IMR-90 (cell line): ENCODE measurements at places on chromosomes 5 and 9. TPM values are rescaled to one million over a fixed set of nuclear protein-coding genes. Genes with fewer than 3 reads are reported as not detected.

GRCh38 chr9:16102154-16102553, 549.3 kb downstream of the CCDC171 start:
- H3K36me3 ChIP-seq: no peaks in the 10 kb centered on the region
- no peak overlapping the region for H3K27ac ChIP-seq
- H3K4me3 ChIP-seq: no peak overlapping the region
- DNase-seq: no peak
- no peaks in the 10 kb centered on the region for H3K27me3 ChIP-seq

- H3K36me3 ChIP-seq: peaks cover 8% of the 10 kb centered on the region
- H3K4me3 ChIP-seq: no peak overlapping the region
- H3K27me3 ChIP-seq: no peaks in the 10 kb centered on the region
- no peak overlapping the region for H3K27ac ChIP-seq
- no peak for DNase-seq
Measured at GRCh38 chr9:27157097-27157496, 48.1 kb downstream of the TEK start.

DNA sequence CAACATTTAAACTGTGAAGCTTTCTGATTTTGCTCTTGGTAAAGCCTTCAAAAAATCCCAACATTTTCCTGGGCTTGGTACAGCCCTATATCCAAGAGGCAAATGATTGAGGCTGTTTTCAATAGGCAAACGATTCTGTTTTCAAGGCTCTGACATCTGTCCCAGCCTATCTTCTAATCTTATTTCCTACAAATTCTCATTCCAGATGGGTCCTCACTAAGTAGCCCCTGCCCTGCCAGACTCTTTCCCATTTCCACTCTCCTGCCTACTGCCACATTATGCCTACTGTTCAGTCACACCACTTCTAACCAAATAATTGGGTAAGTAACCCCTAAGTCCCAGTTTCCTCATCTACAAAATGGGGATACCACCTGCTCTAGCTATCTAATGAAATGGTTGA, 3.5 kb downstream of the GBA2 start:
- peaks cover 14% of the 10 kb centered on the region for H3K4me1 ChIP-seq
- H3K27me3 ChIP-seq: no peaks in the 10 kb centered on the region
- peaks cover 33% of the 10 kb centered on the region for H3K36me3 ChIP-seq
- no peak overlapping the region for H3K27ac ChIP-seq
- no peak overlapping the region for H3K4me3 ChIP-seq

DNA sequence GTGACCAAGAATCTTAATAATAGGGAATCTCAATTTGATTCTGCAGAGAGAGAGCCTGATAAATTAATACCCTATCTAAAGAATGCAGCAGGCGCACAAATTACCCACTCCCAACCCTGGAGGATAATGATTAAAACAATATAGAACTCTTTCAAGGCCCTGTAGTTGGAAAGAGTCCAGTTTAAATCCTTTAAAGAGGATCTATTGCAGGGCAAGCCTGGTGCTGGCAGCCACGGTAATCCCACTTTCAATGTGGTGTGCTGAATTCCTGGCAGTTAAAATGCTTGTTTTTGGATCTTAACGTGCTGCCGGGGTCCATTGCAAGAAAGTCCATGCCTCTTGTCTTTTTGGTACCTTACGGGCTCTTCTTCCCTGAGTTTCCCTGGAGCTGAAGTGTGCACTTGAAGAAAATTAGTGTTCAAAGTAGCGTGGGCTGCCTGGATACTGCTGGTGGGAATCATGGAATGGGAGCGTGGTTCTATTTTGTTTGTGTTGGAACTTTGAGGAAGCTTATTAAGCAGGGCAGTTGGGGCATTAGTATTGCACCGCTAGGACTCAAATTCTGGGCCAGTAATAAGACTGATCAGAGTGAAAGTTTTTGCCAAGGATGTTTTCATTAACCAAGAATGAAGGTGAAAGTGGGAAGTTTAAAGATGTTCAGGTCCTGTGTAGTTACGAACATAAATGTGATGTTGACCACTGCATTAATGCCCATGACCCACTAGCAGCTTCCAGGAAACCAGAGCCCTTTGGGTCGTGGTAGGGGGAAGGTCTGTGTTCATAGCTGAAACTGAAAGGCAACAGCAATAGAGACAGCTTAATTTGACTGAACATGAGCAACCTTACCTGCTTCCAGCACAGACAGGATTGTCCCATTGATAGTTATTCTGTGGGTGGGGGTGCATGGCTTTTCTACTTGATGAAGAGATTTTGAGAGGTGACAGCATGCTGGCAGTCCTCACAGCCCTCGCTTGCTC, 20.8 kb downstream of the MARCHF6 start:
- no peaks in the 10 kb centered on the region for H3K27me3 ChIP-seq
- no peak overlapping the region for H3K4me3 ChIP-seq
- H3K27ac ChIP-seq: no peak overlapping the region

Gene C9orf50
- total RNA-seq: not detected in 2 replicates
